ENCODE measurements at places on chromosomes 3 and 15.
A peak's percentile ranks its signal among the peaks of the same experiment; 100 is the strongest.

DNA sequence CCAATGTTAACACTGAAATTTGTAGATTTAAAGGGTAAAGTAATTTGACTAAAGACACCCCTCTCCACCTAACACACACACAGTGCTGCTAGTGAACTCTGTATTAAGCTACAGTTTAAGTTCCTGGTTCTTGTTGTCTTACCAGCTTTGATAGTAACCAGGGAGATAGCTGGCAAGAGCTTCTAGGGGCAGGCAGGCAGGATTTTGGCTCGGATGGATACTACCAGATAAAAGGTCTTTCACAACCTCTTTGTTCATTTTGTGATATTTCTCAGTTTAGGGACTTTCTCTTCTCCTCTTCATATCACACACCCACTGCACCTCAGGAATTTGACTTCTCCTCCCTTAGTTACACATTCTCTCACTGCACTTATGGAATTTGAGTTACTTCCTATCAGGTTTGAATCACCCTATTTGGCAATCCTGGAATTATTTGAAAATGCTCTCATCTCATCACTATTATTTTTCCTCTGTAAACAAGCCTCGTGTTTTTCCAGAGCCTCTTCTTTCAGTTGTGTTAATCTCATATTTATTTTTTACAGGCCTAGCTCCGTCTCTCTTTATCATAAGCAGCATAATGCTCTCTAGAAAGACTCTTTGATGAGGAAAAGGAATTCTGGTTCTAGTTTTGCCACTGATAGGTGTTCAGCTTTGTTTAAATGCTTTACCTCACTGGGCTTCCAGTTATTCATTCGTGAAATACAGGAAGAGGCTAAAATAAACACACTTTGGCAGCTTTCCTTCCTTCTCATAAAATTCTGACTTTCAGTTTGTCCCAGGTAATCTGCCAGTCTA lies 23.0 kb upstream of the CLDN1 start:
- no peak for DNase-seq

DNA sequence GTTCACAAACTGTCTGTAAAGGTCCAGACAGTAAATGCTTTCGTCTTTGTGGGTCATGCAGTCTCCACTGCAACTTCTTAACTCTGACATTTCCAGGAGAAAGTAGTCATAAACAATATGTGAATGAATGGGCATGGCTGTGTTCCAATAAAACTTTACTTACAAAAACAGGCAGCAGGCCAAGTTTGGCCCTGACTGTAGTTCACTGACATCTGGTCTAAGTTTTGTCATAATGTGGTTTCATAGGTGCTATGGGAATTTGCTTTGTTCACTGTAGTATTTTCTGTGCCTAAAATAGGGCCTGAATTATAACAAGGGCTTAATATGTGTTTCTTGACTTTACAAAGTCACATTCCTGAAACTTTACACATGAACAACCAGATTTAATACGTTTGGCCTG lies 186.0 kb upstream of the KBTBD8 start:
- DNase-seq, result no peak

DNA sequence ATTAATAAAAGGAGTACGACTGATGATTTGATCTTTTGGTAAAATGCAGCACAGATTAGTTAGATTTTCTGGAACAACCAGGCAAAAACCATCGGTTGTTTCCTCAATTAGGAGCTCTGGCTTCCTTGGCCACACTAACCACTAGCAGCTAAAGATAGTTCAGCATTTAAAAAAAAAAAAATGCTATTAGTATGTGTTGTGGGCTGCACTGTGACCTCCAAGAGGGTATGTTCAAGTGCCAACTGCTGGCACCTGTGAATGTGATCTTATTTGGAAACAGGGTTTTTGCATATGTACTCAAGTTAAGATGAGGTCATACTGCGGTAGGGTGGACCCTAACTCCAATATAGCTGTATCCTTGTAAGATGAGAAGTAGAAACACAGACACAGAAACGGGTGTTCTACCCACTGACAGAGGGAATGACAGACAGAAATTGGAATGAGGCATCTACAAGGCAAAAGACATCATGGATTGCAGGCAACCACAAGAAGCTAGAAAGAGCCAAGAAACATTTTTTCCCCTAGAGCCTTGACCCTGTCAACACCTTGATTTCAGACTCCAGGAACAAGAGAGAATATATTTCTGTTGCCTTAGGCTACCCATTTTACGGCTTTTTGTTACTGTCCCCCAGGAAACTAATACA lies 534.6 kb upstream of the ROBO2 start:
- DNase-seq, result no peak

GRCh38 chr15:41407341-41407740 lies 5.0 kb upstream of the NDUFAF1 start:
- no peak for DNase-seq

GRCh38 chr3:13177236-13177635 lies 104.0 kb upstream of the IQSEC1 start:
- no peak for DNase-seq

- DNase-seq, result no peak
These were observed 374.3 kb downstream of the VPS13C start for GRCh38 chr15:61685971-61686370.

GRCh38 chr3:45907769-45908705 lies 21.7 kb downstream of the CCR9 start:
- DNase-seq, result no peak

DNA sequence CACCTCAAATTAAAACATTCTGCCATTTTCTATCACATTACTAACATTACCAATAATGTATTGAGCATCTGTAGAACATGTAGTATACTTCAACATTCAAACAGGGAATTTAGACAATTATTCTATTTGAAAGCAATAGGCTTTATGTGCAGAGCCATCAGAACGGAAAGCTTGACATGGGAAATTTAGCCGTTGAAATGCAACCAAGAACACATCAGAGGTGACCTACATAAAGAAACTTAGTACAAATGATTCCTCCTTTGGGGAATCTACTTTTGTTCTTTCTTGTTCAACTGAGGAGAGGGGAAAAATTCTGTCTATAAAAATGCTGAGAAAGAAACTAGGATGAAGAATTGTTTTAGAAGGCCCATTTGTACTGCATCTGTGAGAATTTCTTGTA lies 38.6 kb upstream of the RBMS3 start:
- no peak for DNase-seq

DNA sequence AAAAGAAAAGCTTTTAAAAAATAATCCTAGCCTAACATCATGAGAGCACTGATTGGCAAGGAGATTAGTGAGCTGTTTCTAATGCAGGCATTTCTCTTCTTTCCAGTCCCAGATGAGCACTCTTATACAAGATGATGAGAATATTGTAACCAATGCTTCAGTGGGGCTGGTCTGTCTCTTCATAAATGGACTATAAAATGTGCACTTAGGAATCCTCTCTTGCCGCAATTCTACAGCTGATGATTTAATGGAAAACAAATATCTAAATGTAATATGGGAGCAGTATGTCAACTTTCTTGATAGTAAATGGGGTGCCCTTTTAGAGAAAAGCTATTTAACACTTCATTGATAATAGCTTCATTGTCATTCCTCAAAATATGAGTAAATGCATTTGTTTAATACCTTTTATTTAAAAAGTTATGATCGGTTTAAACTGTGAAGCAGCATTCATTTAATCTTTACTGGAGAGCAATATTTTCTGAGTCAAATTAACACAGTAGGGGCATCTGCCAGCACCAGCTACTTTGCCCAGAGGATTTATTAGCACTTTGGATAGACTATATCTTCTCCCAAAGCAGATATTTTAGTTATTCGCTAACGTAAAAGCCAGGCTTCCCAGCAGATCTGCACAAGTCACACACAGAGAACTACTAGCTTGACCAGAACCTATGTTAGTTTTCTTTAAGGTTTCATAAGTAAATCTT lies 985.9 kb downstream of the DIPK2A start:
- no peak for DNase-seq

DNA sequence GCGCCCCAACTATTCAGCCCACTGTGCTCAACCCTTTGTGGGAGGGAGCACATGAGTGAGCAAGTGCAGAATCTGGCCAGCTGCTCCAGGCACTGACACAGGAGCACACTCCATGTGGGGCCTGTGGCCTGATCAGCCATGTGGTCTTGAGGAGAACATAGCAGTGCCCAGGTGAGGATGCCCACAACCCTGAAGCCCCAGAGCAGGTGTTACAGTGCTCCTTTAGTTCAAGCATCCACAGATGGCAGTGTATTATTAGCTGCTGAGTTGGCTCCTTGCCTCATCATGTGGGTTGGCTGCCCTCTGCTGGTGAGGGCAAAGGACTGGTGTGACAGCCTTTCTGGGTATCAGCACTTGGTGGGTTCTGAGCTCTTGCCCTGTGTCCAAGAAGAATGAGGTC lies 1588.2 kb downstream of the SI start:
- no peak for DNase-seq

- DNase-seq, result no peak
These were observed 37.9 kb downstream of the RAB6B start for GRCh38 chr3:133857767-133858166.

DNA sequence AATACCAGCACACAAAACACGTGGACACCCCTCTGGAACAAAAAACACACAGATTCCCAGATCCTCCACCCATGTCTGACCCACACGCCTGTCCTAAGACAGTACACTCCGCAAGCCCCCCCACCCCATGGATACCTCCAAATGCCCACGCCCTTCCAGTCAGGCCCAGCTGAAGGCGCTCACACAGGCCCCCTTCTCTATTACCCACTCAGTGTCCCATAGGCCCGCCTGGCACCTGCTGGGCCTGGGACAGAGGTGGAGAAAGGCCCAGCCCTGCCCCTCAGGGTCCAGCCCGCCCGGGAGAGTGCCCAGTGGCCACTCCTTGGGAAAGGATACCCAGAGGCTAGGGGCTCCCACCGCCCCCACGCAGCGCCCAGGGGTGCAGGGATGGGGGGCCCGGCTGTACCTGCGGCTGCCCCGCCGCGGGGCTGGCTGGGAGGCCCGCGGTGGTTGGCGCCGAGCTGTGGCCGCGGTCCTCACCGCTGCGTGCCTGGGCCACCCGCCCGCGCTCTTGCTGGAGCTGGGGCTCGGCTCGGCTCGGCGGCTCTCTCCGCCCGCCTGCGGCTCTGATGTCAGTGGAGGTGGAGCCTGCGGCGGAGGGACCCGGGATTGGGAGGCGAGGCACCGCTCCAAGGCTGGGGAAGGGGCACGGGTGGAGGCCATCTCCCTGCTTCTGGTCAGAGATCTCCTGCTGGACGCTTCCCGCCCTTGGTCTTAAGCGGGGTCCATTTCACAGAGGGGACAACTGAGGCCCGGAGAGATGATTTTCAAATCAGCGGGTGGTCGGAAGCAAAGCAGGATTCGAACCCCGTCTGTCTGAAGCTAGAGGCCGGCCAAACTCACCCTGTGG lies at the start of gene CAMK1:
TSS of gene CAMK1 (minus strand) at position 522 of the 850 bp plus-strand sequence. CDS start 2,198 bp downstream, outside the sequence.
- peak; percentile 67 for DNase-seq

- no peak for DNase-seq
These were observed 4.0 kb downstream of the EPHB3 start for GRCh38 chr3:184565421-184566211.

- DNase-seq, result no peak
These were observed 22.6 kb upstream of the RBP1 start for GRCh38 chr3:139561959-139562676.
